CD4-positive, alpha-beta T cell treated with Interleukin-6 for 4 hours (primary cell): ENCODE measurements at places on chromosomes 1 and 21.

- DNase-seq = no peak
Measured at GRCh38 chr1:16402742-16403141, 34.5 kb downstream of the SPATA21 start.

DNA sequence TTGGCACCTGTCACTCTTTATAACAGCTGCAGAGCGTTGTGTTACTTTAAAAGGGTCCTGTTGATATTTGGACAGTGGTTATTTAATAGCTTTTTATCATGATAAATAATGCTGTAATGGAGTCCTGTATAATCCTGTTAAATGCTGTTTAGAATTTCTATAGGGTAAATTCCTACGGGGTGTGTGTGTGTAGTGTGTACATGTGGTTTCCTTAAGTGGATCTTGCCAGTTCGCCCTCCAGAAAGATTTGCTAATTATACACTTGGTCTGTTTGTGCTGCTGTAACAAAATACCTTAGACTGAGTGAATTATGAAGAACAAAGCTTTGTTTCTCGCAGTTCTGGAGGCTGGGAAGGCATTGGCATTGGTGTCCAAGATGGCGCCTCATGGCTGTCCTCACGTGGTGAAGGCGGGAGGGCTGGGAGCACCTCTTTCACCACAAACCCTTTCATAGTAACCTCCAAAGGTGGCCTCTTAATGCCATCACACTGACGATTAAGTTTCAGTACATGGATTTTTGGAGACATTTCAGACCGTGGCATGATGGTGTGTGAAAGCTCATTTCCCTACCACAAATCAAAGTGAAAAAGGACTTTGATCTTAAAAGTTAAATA, 11.2 kb downstream of the PRMT2 start:
- no peak for DNase-seq

DNA sequence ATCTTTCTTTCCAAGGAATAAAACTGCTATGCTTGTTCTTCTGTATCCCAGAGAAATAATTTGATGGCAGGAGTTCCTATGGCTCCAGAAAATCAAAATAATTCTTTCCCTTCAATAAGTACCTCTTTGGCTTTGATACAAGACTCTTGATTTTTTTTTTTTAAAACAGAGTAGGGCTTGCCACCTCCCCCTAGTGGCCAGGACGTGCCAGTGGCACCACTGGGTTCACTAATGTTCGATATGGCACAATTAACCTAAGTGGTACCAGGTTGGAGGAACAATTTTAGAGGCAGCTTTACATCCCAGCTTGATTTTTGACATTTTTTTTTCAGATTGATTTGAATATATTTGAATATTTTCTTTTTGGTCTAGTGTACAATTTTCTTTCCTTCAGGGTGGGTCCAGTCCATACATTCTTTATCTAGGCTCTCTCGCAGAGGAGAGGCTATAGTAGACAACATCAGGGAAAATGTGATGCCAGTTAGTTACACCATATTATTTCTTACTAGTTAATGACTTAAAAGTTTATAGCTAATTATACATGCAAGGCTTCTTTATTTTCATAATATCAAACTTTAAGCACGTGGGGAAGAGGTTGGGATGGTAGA, 330.9 kb downstream of the S1PR1 start:
- DNase-seq = peak; percentile 54

DNA sequence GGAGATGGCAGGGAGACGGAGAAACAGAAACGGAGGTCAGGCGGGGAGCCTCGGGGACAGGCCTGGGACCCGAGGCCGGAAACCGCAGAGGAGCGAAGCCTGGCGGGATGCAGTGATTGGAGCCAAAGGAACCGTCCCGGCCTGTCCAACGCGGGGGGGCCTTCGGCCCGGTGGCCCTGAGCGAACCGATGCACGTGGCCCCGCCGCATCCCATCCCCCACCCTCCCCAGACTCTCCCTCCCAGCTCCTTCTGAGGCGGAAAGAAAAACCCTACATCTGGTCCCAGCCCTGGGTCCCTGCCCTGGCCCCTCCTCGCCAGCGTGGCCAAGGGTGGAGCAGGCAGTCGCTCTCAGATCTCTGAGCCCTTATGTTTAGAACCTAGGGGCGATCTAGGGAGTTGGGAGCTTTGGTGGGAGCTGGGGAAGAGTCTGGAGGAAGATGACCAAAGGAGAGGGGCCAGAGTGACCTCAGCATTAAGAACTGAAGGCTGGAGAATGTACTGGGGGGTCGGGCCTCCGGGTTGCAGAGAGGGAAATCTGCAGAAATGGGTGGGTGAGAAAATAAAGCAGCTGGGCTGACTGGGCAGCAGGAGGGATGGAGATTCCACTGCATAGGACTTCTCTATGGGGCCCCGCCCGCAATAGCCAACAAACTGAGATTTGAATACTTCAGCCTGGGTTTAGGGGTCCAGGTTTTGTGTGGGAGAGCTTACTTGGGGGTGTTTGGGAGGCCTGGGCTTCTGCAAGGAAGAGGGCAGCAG, 1.5 kb upstream of the CRABP2 start:
- peak; percentile 46 for DNase-seq

GRCh38 chr1:26434161-26434752, 2.1 kb downstream of the DHDDS start:
- no peak for DNase-seq
